CD4-positive, alpha-beta T cell treated with Interleukin-1 beta for 1 hour (primary cell): ENCODE measurements at places on chromosomes 2 and 18.
A peak's percentile ranks its signal among the peaks of the same experiment; 100 is the strongest.

- no peak for DNase-seq
These were observed 343.6 kb downstream of the TGIF1 start for GRCh38 chr18:3793545-3793944.

DNA sequence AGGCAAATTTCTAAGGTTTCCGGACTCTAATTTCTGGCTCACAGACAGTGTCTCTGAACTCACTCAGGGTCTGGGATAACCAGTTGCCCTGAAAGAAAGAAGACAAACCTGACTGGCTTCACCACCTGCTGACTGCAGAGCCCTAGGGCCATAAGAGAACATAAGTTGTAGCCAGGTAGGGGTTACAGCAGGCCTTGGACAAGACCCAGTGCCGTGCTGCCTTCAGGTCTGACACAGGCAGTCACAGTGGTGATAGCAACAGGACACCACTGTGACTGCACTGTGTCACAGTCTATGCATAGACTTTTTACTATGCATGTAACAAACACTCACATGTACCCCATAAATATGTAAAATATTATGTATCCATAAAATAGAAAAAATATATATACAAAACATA is 508.5 kb downstream of the PID1 start:
- DNase-seq, result no peak

GRCh38 chr18:34648269-34648985 is 61.7 kb upstream of the DTNA start:
- no peak for DNase-seq

GRCh38 chr2:134973241-134974138 is 54.9 kb downstream of the CCNT2 start:
- no peak for DNase-seq

- DNase-seq, result peak; percentile 13
These were observed 66.2 kb downstream of the CRACDL start for GRCh38 chr2:98869870-98870269.

DNA sequence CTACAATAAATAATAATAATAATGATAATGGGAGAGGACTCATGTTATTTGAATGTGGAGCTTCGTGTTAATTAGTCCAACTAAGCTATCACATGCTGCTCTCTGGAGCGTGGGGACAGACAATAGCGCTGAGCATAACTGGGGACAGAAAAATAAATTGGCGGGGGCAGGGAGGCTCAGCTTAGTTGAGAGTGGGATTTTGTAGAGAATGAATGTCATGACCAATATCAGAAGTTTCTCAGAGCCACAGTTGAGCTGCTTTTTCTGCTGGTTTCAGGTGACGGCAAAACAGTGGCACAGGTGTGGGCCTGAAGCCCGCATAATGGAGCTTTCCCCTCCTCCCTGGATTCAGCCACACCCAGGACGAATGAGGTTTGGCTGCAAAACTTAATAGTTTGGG is 111.1 kb upstream of the CAB39 start:
- DNase-seq, result no peak

DNA sequence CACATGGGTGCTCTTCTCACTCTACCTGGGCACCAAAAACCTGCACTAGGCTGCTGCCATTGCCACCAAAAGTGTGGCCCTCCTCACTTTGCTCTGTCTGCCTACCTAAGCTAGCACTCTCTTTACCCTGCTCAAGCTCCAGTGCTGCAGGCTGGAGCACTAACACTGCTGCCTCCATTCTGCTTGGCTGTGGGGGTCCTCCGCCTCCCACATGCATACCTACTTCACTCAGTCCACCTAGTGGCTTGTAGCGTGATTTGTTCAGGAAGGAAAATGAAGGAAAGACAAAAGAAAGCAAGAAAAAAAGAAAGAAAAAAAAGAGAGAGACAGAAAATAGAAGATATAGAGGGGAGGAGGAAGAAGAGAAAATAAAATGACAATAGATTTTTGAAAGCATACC is 1339.4 kb upstream of the CHAC2 start:
- DNase-seq, result no peak

DNA sequence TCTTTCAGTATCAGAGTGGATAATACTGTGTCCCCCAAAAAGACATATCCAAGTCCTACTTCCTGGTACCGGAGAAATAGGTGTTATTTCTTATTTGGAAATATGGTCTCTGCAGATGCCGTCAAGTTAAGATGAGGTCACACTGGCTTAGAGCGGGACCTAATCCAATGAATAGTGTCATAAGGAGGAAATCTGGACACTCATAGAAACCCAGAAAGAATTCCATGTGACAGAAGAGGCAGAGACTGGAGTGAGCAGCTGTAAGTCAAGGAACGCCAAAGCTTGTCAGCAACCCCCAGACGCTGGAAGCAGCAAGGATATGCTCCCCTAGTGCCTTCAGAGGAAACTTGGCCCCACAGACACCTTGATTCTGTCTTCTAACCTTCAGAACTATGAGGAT is 69.8 kb downstream of the CCBE1 start:
- no peak for DNase-seq

- DNase-seq, result peak; percentile 19
These were observed 62.1 kb downstream of the LBH start for GRCh38 chr2:30293303-30293921.

- DNase-seq, result no peak
These were observed 18.9 kb downstream of the TET3 start for GRCh38 chr2:74003494-74004211.

- peak; percentile 70 for DNase-seq
These were observed 97.0 kb downstream of the NEB start for GRCh38 chr2:151637271-151637781.

- no peak for DNase-seq
These were observed 19.8 kb downstream of the DTNA start for GRCh38 chr18:34729740-34730355.

DNA sequence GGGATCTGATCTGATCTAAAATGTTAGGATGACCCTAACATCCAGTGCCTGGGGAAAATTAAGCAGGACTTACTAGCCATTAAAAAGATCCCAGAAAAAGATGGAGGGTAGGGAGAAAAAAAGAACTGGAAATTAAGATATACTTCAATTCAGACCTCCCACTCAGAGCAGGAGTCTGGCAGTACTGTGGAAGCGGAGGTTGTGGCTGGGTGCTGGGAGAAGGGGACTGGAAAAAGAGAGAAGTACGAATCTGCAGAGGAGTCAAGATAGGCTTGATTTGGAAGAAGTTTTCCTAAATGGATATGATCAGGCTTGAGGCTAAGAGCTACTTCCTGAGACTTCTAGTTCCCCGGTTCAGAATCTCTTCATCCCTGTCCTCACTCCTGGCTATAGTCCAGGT is 33.5 kb upstream of the IHH start:
- no peak for DNase-seq

- no peak for DNase-seq
These were observed 88.5 kb downstream of the PRKCE start for GRCh38 chr2:45739796-45740485.

GRCh38 chr2:20190170-20190569 is 34.8 kb downstream of the SDC1 start:
- no peak for DNase-seq

- DNase-seq, result no peak
These were observed 1.8 kb downstream of the NEU2 start for GRCh38 chr2:233034091-233034882.

- DNase-seq, result peak; percentile 56
These were observed 2.4 kb upstream of the HOXD12 start for GRCh38 chr2:176096986-176097819.

GRCh38 chr2:39922679-39923405 is 143.8 kb upstream of the THUMPD2 start:
- DNase-seq, result no peak

GRCh38 chr2:128438586-128438985 is 119.9 kb upstream of the HS6ST1 start:
- DNase-seq, result no peak

- DNase-seq, result peak; percentile 49
These were observed 4.7 kb downstream of the EEF1B2 start for GRCh38 chr2:206164261-206164862.

GRCh38 chr18:693466-694187 is 18.8 kb downstream of the ENOSF1 start:
- no peak for DNase-seq

- no peak for DNase-seq
These were observed 92.1 kb downstream of the ATL2 start for GRCh38 chr2:38284971-38285370.

DNA sequence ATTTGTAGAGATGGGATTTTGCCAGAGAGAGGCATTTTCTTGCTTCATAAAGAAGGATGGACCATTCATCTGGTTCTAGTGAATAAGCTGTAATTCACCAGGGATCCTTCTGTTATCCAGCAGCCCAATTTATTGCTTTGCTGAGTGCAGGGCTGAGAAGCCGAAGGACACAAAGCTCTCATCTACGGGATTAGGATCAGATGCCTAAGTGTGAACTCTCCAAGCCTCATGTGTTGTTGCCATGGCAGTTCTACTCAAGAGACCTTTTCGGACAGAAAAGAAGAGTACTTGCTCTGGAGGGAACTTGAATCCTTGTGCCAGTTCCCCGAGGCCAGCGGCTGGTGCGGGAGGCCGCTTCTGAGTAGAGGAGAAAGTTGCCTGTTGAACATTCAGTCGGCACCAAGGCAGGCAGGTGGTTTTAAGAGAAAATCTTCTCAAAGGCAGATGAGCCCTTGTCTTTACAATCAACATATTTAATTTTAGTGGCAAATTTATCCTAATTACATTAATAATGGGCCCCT is 38.4 kb upstream of the MBP start:
- no peak for DNase-seq

GRCh38 chr18:9559253-9559652 is 55.1 kb downstream of the PPP4R1 start:
- DNase-seq, result no peak

DNA sequence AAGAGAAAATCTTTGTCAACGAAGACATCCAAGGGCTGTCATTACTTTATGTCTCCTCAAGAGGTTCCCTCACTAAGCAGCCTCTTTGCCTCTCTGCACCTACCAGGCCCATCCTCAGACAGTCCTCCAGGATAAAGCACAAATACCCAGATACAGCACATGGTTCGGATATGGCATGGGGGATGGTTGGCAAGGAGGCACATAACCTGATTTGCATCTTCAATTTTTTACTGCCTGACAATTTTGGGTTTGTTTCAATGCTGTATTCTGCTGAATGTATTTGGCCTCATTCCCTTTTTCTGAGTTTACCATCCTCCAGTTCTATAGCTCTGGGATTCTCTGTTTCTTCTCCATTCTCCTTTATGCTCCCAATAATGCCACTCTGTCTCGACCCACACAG is 78.8 kb downstream of the VIT start:
- DNase-seq, result no peak

GRCh38 chr2:26086155-26086637 is 52.3 kb downstream of the RAB10 start:
- peak; percentile 17 for DNase-seq

- DNase-seq, result no peak
These were observed 88.7 kb downstream of the HDAC4 start for GRCh38 chr2:239312081-239312511.

DNA sequence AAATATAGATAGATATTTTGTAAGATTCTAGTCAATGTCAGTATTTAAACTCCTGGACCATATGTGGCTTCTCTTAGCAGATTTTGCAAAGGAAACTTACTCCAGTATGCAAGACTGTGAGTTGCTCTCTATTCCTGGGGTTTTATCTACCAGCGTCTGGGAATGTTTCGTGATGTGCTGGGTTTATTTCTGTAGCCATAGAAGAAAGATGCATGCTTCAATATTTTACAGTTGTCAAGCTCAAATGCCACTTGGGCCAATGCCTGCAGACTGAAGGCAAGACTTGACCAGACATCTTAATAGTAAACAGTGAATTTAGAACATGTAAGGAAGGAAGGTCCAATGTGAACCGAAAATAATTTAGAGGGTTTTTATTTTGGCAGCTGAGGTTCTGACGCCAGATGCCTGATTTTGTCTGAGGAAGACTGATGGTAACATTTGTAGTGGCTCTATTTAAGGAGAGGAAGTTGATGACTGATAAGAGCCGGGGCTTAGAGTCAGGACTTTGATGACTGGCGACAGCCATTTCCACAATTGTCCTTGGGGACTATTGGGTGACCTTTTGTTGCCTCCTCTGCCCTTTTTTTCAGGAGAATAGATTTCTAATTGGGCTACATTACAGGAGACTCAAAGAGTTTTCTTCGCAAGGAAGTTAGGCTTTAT is 154.3 kb downstream of the RAPGEF4 start:
- DNase-seq, result no peak

DNA sequence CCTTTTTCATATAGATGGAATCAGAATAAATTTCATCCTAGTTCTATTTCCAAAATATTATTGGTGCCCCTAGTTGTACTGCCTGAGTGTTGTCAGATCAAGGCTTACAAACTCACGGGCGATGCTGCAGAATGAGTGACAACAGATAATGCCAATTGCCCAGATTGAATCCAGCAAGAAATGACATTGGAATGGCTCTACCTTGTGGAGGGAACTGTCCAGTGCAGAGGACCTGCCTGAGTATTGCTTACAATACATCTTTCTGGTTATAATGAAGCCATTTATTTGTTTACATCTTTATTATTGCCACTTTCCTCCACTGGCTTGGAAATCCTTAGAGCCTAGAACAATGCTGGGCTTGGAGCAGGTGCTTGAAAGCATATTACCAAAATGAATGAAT is 7.8 kb upstream of the IL1R2 start:
- no peak for DNase-seq

GRCh38 chr18:3892152-3892551 is 442.2 kb downstream of the TGIF1 start:
- no peak for DNase-seq
